ENCODE measurements at places on chromosomes 1 and 21.
A peak's percentile ranks its signal among the peaks of the same experiment; 100 is the strongest.

DNA sequence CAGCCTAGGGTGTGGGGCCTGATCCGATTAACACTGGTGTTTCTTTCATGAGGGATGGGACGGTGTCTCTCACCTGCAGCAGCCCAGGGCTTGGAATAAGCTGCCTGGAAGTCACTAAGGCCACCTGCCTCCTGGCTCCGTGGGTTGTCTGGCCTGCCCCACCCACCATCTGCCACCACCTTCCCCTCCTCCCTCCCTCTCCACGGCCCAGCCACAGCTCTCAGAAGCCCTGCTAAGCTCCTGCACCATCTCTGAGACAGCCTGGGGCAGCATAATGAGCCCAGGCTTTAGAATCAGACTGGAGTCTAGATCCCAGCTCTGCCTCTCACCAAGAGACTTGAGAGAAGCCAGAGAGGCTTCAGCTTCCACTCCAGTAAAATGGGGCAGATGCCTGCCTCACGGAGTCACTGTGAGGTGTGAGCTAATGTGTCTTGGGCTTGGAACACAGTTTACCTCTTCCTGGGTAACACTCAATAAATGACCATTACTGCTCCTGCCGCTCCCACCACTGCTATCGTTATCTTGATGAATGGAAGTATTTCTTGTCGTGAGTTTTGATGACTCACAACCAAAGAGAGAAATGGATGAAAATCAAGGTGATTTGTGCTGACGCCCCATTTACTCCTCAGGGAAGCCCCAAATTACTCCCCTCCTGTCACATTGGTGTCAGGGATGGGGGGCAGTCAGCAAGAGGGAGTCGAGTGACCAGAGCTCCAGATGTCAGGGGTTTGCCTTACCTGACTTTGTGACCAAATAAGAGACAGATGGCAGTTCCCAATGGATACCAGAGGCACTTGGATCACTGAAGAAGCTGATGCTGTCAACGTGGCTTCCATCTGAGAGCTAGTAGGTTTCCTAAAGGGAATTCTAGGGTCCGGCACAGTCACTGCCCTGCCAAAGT, 23.5 kb upstream of the C1QA start:
- no peak for DNase-seq

- DNase-seq = no peak
Measured at GRCh38 chr1:102937401-102937800, 170.9 kb downstream of the COL11A1 start.

DNA sequence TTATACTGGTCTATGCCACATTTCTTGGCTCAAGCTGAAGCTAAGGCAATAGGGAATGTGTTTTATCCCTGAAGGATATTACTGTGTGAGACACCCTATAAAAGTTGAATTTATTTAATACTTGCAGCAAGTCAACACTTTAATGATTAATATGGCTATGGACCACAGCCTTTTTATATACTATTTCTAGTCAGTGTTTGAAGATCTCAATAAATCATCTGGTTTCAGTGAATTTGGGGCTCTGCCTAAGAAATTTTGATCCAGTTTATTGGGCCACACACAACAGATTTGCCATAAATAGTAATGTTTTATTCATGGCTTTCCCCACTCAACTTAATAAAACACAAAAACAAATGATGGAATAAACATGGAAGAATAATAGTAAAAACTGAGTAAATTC, 698.3 kb downstream of the ADGRL2 start:
- no peak for DNase-seq

DNA sequence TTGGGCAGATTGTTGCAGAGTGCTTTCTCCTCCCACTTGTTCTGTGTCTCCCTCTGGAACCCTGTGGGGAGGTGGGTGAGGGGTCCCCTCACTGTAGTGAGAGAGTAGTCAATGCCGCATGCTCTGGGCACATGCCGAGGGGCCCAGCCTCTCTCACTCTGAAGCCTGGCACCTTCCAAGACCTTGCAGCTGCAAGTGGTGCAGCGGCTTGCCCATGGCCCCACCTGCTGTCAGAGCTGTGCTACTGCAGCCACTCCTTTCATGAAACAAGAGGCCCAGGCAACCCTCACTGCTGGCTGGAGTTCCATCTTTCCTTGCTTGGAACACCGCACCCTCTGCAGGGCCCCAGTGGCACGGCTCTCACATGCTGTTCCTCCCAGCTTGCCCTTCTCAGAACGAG, 58.4 kb upstream of the COL6A1 start:
- peak; percentile 25 for DNase-seq

DNA sequence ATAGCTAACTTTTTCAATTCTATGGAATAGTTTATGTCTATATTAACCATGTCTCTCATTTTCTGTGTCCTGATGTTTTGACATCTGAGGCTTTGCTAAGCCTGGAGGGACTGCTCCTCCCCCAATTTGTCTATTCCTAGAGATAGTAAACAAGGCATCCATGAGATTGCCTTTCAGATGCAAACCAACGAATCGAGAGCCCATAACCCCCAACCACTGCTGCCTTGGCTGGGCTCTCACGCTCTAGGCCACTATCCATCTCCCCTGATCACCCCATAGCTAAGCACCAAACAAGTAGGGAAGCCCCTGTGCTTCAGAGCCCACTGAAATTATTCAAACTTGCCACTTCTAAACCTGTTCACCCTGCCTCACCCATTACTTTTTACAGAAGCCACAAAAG, 437.7 kb downstream of the SETD4 start:
- no peak for DNase-seq

- no peak for DNase-seq
Measured at GRCh38 chr21:29299046-29299915, 559 bp downstream of the BACH1 start.

DNA sequence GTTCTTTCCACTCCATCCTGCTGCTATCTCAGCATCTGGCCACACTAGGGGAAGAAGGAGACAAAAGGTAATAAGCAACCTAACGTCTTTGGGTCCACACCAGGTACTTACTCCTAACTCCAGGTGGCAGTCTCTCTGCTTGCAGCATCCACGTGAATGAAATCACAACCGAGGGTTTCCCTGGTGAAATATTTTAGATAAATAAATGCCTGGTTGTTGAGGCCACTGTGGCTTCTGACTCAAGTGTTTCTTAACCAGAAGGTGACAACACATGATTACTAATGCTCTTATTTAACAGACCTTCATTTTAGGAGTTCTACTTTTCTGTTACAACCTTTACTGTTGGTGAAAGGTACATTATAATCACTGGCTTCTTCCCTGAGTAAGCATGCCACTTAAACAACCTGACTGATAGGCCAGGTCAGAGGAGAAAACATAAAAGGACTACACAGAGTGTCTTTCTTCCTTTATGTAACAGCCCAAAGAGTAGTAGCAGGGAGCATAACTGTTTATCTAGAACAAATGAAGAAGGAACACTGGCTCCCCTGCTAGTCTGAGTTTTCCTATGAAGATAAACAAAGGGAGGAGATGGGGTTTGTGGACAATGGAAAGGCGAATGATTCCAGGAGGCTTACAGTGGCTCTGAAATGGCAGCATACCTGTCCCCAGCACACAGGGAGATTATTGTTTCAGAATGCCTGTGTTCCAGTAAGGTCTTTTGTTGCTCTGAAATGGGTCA, 59.9 kb downstream of the SYT6 start:
- DNase-seq = no peak

DNA sequence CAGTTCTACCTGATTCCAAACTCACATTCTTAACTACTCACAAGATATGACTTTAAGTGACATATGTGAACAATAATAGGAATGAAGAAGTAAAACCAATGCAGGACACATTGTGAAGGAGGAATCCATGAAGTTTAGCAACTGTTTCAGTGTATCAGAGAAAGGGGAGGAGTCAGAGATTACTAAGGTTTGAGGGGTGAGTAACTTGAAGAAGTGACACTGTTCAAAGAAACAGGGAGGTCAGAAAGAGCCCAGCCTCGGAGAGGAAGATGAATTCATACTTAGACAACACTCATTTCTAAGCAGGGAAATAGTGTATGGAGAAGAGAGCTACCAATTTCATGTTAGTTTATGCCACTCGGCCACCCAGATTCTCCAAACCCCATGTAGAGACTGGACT, 28.2 kb upstream of the RPF1 start:
- no peak for DNase-seq

- DNase-seq = no peak
Measured at GRCh38 chr1:12435639-12436344, 182.2 kb downstream of the DHRS3 start.

- DNase-seq = peak; percentile 56
Measured at GRCh38 chr1:17494114-17494729, 45.3 kb upstream of the ARHGEF10L start.

DNA sequence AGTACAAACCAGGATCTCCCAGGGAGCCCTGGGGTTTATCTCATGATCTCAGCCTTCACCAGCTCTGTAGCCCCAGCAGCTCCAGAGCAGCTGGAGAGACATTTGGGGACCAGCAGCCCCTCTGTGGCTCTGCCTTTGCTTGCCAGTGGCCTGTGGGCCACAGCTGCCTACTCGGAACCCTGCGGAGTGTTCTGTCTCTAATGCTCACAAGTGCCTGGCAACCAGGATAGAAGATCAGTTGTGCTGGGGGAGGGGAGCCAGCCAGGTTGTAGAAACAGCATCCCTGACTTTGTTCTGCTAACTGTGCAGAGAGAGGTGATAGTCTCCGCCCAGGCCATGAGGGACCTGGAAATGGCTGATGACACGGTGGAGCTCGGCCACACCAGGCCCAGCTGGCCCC, 50.9 kb upstream of the KCNJ15 start:
- DNase-seq = no peak

DNA sequence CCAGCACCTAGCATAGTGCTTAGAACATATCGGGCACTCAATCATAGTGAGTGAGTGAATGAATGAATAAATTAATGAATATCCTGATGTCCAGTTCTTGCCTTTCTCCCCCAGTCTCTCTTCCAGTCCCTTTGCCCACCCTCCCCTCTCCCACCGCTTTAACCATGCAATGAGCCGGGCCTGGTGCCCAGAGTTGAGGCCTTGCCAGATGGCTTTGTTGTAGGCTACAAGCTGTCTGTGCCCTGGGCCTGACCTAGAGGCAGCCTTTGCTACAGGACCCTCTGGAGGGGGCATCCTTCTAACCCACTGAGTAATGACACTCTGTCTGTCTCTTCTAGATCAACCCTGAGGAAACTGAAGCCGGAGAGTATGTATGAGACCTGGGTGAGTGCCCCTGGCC, 6.9 kb downstream of the CASQ1 start:
- no peak for DNase-seq

GRCh38 chr1:234672349-234673135, 62.6 kb upstream of the IRF2BP2 start:
- no peak for DNase-seq

- DNase-seq = no peak
Measured at GRCh38 chr1:158140764-158141192, 39.9 kb upstream of the CD1D start.

DNA sequence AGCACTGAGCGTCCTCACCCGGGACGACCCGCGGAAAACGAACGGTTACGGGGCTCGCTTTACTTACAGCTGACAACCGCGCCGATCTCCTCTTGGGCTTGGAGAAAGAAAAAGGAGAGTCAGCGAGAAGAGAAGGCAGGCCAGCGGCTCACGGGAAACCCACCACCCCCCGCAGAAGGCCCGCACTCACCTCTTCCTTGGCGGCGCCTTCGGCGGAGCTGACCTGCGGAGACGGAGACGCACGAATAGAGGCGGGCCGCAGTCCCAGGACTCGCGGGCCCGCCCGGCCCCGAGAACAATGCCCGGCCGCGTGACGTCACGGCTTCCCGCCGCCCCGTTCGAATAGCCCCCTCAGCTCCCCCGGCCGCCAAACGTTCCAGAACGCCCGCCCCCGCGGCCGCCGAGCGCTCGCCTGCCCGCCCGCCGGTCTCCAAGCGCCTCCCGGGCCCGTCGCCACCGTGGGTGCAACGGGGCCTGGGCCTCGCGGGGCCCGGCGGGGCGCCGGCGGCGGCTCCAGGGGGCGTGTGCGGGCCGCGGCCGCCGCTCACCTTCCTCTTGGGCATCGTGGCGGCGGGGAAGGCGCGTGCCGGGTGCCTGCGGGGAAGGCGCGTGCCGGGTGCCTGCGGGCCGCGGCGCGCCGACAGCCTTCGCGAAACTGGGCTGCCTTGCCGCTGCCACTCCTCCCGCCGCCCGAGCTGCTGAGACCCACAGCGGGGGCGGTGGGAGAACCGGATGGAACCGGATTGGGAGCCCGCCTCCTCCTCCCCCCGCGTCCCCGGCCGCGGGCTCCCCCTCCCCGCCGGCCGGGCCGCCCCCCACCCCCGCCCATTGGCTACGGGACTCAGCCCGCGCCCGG, at the start of gene HMGN1:
TSS of gene HMGN1 (minus strand) at position 734 of the 856 bp plus-strand sequence. CDS start at position 563, 171 bp downstream.
- DNase-seq = no peak

DNA sequence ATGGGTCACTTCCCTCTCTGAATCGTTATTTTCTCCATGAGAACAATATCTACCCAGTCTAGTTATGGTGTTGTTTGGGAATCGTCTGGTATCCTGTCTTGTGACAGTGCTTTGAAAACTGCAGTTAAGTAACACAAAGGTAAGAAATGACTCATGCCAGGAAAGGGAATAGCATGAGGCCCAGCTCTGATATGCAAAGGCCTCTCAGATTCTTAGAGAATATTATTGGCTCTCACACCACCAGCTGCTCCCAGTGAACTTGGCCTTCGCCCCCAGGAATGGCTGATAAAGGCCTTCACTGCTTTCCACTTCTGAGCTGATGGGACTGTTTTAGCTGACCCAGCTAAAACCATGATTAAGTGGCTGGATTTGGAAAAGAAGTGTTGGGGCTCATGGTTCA, 27.1 kb downstream of the NEK2 start:
- no peak for DNase-seq

DNA sequence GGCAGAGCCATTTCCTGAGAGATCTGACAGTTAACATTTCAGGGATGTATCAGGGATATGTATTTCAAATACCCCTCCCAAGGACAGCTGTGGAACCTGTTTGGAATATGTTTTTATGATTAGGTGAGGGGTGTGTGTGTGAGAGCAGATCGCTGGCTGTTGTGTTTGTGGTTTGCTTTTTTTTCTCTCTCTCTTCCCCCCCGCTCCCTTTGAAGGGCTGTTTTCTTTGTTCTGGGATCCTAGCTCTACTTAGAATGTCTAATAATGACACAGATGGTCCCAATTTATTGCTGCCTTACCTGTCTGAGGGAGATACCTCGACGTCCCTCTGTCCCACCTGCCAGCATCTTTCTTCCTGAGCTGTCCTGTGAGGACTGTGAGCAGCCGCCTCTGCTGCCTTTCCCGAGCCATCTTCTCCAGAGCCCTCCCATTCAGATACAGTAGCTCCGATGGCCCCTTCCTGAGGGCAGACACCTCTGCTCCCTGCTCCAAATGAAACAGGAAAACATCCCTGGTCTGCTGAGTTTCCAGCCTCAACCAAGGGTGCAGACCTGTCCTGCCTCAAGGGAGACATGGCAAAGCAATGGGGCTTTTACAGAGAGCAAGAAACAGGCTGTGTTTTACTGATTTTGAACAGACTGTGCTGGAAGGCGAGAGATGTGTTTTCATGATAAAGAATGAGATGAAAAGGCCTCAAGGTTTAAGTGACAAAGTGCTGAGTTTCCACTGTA, 138.0 kb upstream of the TNR start:
- DNase-seq = no peak

- DNase-seq = no peak
Measured at GRCh38 chr1:42433369-42433768, 22.5 kb downstream of the ZMYND12 start.

GRCh38 chr1:54114001-54114400, 38.8 kb downstream of the CDCP2 start:
- DNase-seq = no peak
